ENCODE measurements at places on chromosomes 16 and 17.

DNA sequence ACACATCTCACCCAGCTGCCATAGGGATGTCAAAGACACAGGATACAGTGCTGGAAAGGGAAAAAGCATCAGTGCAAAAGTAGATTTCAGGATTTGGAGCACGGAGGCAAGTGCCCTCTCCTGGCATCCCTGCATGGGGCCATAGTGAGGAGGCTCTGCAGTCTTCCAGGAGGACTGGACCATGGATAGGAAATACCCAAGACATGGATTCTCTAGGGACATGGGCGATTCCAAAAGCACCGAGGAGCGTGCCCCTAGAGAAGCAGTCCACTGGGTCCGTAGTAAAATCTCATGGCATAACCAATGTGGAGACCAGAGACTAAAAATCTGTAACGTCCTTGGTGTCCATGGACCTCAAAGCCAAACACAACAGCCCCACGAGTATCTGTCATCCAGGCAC lies 818.2 kb downstream of the KCNJ18 start:
- DNase-seq: no peak

DNA sequence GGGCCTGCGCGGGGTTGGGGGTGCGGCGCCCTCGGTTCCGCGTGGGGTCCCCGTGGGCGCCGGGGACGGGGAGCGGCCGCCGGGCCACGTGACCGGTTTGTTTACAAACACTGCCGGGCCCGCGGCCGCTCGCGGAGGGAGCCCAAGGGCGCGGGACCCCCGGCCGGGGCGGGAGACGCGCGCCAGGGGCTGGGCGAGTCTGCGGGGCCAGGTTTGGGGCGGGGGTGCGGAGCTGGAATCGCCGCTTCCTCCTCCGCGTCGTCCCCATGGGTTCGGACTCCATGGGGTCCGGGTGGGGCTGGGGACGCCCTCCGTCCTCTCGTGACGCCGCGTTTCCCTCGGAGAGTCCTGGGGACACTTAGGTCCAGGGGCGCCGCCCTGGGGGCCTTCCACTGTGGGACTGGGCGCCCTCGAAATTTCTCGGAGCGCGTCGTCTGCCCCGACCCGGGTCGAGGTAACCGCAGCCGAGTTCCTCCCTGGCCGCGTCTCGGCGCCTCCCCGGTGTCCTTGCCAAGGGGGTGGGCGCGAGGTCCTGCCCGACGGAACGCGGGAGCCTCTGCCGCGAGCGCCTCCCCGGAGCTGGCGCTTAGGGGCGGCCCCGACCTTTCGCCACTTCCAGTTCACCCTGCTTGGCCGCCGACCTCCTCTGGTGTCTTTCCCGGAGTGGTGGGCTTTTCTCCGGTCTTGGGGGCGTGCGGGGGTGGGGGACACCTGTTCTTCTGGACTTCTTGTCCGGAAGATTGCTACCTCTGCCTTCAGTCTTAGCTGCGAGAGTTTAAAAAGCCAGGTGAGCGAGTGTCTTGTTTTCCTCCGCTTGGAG lies 684 bp downstream of the YPEL2 start:
- DNase-seq: peak; percentile 42

- DNase-seq: no peak
These were observed 6.8 kb downstream of the CACNG4 start for GRCh38 chr17:66971264-66971663.

DNA sequence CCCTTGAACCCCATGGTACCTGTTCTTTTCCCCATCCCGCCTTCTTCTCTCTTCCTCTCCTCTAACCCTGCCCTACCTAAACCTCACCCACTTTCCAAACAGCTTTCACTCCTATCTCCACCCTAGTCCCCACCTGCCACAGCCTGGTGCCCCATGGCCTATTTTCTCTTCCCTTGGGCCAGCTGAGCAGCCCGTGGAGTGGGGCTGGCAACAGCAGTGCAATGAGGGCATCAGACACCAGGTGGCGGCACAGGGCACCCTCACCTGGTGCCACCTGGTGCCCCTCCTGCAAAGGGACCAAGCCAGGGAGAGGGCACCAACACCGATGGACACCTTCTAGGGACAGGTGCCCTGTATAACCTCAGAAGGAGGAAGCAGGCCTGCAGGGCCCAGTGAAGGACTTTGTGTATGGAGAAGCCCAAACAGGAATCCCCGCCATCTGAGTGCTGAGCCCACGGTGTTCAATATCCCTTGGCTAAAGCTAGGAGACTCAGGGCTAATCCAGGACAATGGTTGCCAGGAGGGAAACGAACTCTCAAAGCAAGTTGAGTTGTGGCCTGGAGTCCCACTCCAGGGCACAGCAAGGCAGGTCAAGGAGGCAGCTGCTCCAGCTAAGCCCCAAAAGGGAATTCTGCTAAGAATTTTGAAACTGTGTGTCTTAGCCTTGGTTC lies 4.0 kb upstream of the ABCC3 start:
- DNase-seq: no peak

DNA sequence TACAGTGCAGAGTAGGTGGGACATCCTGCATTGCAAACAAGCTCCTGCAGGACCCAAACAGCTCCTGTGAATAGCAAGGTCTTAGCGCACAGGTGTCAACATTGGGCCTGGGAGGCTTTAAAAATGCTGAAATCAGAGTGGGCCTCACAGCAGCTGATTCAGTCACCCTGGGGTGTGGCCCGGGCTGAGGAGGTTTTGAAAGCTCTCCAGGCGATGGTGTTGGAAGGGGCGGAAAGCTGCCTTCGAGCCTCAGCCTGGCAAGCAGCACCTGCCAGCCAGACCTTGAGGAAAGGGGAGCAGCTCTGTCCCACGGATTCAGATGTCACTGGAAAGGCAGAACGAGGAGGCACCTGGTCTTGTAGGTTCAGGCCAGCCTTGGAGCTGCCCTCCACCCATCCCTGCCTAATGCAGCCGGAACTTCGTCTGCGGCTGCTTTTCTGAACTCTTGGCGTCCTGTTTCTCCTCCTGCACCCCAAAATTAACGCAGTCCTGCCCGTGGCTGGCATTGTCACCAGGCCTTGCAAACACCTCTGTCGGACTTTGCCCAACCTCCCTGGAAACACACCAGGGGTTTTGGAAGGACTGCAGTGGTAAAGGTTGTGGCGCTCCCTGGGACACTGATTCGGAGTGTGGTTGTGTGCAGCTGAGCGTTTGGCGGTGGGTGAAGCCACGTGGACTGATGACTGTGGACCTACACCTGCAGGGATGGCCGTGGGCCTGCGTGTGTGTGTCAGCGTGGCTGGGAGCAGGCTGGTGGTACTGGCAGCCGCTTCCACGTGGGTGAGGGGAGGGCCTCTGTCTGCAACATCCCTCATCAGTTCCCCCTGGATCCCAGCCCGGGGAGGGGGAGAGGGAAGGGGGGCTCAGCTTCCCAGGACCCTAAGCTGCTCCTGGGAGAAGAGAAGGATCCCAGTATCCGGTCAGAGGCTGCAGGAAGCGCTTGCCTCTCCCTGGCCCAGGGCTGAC lies 3.4 kb downstream of the NECAB2 start:
- DNase-seq: no peak

GRCh38 chr17:21389394-21389793 lies 13.2 kb downstream of the KCNJ12 start:
- no peak for DNase-seq

DNA sequence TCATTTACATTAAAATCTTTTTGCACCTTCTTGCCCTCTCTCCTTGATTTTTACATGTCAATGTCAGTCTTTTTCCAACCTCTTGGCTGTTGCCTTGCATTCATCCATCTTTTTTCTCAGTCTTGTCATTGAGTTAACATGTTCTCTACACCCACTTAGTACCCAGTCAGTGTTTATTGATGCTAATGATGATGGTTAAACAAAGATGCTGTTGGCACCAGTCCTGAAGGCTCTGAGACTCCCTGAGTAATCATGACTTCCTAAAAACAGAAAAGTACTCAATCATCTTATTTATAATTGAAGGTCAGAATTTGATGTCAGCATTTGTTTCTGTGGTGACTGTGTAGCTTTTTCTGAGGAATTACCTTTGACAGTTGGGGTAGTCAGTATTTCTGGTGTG lies 104.5 kb downstream of the NLK start:
- no peak for DNase-seq

- no peak for DNase-seq
These were observed 140.6 kb downstream of the PARN start for GRCh38 chr16:14489460-14489859.

GRCh38 chr17:49452201-49452600 lies 37.5 kb upstream of the PHB1 start:
- DNase-seq: peak; percentile 14

GRCh38 chr16:667113-667779 lies 686 bp upstream of the RHOT2 start:
- DNase-seq: no peak

GRCh38 chr17:45225964-45226530 lies 4.4 kb downstream of the FMNL1 start:
- DNase-seq: peak; percentile 97

DNA sequence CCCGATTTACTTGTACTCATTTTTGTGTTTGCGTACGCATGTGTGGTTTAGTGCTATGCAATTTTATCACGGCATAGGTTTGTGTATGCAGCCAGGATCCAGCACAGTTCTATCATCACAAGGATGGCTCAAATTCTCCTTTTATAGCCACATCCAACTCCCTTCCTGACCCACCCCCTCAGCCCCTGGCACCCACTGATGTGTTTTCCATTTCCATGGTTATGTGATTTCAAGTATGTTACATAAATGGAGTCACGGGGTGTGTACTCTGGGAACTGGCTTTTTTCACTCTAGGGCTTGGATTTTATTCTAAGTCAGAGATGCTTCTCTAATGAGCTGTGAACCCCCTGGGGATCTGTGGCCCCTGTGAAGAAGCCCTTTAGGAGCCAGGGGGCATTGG lies 16.8 kb downstream of the IL4R start:
- DNase-seq: peak; percentile 79

GRCh38 chr16:11711662-11712061 lies 31.0 kb downstream of the TXNDC11 start:
- DNase-seq: no peak

DNA sequence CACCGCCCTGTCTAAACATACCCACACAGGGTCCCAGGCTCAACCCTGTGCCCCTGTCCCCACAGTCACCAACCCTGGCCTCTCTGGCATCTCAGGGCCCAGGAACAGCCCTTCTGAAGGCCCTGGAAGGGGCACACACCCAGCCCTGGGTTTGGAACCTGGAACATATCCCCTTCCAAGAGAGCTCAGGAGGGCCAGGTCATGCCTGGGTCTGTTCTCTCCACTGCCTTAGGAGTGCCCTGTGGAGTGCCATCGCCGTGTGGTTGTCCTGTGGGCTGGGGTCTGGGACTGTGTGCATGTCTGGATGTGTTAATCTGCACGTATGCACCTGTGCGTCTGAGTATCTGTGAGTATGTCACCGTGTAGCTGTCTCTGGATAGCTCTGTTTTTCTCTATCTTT lies 45.2 kb upstream of the ACSM2B start:
- no peak for DNase-seq

- no peak for DNase-seq
These were observed 609.4 kb upstream of the SOX9 start for GRCh38 chr17:71511266-71511995.

GRCh38 chr16:78522327-78522726 lies 422.9 kb downstream of the WWOX start:
- DNase-seq: peak; percentile 26

DNA sequence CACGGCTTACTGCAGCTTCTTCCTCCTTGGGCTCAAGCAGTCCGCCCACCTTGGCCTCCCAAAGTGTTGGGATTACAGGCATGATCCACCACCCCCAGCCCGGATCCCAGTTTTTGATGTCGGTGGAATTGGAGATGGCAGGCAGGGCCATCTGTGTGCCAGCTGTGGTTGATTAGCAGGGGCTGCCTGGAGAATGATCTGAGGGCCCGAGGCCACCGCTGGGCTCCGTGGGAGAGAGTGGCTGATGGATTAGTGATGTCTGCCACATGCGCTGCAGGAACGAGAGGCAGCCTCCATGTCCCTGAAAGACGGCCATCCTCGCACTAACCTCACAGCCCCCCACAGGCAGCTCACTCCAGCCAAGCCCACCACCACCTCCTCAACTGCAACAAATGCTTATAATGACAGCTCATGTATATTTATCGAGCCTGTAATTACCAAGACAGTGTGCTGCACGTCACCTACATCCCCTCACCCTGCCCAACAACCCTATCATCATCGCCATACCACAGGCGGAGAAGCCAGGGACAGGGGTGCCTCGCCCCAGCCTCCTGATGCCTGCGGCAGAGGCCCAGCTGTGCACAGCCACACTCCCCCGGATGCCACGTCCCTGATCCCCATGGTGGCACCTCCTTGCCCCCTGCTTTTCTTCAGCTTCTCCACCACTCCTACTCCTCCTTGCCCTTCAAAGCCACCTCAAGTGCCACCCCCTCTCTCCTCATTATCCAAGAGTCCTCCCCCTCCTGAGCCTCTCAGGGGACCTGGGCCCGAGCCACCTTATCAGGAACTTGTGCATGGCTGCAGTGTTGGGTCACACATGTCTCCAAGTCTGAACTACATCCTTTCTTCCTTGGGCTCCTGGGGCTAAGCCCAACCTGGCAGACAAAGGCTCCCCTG lies 33.2 kb downstream of the ACTG1 start:
- DNase-seq: no peak

DNA sequence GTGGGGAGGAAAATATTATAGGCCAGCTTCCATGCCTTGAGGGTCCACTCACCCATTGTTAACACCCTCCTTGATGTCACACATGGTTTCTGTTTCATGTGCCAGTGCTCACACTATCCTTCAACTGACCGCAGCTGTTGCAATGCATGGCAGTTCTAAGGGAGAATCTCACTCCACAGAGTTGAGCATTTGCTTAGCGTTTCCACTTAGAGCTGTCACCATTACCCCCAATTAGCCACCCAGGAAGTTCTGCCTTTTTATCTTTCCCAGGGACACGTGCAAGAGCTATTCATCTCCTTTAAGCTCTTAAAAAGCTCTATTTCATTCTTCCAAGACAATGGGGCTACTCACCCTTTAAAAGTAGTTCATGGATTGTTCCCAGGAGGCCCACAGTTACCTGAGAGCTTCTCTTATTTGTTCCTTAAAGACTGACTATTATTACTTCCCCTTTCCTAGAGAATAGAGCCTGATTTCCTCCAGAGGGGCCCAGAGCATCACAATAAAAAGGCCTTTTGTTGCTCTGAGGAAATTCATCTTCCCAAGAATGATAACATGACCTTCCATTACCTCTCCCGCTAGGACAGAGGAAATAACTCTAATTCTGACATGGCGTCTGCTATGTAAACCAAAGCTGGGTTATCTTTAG lies 126.8 kb downstream of the CACNG3 start:
- DNase-seq: no peak

GRCh38 chr16:57536306-57537193 lies at the start of gene CCDC102A:
Gene CCDC102A, minus strand, starts transcription at chr16:57536571. Its CDS starts 7,394 bp downstream, at chr16:57529177.
- DNase-seq: no peak

DNA sequence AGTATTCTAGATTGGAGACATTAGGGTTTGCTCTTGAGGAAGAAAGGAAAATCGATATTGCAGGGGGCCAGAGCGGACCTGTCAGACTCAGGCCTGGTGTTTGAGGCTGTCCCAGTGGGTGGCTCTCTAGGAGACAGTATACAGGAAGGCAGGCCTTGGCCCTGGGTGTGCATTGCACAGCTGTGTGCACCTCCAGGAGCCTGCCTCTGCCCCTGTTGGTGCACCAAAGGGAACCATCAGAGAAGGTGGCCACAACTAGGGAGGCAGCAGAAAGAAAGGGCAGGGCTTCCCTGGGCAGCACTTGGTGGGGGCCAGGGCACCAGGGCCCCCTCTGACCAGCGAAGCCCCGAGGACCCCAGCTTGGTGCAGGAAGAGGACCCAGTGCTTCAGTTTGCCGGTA lies 188.0 kb downstream of the NTN1 start:
- no peak for DNase-seq

- DNase-seq: no peak
These were observed 8.9 kb upstream of the NAGPA start for GRCh38 chr16:5042574-5043171.

GRCh38 chr17:17164676-17165075 lies 41.5 kb downstream of the PLD6 start:
- DNase-seq: no peak

GRCh38 chr17:79338152-79338551 lies 263.5 kb downstream of the ENGASE start:
- no peak for DNase-seq

All from inflammatory macrophage treated with lipopolysaccharide for 1 hour (primary cell).